ENCODE measurements at places on chromosomes 13 and 19. TPM values are rescaled to one million over a fixed set of nuclear protein-coding genes. Genes with fewer than 3 reads are reported as not detected.

The ZSCAN4 gene
- total RNA-seq: not detected

DNA sequence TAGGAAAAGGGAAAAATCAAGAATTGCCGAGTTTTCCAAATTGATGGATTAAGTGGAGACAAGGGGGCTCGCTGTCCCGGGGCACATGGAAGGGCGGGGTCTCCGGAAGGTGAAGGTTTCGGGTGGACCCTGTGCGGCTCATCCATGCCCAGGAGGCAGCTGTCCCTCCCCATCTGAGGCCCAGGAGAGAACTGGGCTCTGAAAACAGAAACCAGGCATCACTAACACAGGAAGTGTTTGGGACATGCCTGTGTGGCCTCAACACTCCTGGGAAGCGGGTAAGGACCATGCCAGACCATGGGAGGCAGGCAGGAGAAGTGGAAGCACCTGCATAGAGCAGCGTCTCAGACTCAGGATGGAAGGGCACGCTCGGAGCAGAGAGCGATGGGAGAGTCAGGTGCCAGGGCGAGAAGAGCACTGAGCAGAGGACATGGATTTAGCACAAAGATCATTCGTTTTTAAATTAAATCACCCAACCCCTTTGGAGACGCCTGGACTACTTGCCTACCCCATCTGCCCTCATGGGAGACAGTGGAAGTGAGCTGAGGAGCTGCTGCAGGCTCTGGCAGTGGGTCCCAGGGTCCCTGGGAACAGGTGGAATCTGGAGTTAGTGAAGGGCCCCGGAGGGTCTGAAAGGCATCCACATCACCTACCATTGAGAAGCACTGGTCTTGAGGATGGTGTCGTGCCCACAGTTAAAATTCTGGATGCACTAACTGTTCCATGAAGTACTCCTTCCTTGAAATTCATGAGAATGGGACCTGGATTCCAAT is 183.2 kb upstream of the SOX1 start:
- DNase-seq: no peak

DNA sequence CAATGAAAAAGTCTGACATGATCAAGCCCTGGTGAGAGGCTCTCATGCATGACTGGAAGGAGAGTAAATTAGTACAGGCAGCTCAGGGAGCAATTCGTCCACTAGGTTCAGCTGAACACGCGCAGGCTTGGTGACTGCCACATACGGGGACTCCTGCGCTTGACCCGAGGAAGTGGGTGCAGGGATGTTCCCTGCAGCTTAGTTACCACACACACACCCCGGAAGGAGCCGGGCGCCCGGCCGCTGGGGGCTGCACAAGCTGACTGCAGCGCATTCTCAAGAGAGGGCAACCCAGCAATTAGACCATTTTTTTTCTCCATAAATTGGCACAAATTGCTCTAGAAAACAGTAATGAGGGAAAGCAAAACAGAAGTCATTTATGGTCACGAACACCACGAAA is 23.0 kb upstream of the MIER2 start:
- DNase-seq: no peak

DNA sequence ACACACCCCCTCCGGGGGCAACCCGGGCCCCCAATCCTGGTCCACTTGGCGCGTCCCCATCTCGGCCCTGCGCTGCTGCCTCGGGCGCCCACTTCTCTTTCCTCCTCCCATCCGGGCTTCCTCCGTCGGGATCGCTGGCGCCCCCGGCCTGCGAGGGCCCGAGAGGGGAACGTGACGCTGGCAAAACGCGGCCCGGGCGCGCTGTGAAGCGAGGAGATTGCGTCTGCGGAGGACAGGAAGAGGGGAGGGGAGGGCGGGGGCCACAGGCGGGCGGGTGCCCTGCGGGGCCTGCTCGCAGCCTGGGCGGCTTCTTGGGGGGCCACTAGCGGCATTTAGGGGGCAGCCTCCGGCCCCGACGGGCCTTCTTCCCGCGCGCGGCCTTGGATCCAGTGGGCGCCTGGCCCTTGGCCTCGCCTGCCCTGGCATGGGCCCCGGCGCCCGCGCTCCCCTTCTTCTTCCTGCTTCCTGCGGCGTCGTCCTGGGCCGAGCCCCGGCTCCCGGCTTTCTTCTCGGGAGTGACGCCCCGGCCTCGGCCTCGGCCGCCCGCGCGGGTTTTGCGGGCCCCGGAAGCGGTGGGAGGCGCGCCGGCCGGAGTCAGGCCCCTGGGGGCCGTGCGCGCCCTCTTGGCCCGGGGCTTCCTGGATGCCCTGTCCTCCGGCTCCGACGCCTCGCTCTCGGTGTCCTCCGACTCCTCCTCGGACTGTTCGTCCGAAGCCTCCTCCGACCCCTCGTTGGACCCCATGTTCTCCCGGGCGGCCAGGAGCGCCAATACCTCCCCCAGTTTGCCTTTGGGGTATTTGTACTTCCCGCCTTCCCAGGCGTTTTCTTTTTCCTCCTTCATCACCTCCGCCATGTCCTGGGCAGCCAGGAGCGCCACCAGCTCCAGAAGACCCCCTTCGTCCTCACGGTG is 2.2 kb downstream of the PNMA8B start:
- DNase-seq: no peak

DNA sequence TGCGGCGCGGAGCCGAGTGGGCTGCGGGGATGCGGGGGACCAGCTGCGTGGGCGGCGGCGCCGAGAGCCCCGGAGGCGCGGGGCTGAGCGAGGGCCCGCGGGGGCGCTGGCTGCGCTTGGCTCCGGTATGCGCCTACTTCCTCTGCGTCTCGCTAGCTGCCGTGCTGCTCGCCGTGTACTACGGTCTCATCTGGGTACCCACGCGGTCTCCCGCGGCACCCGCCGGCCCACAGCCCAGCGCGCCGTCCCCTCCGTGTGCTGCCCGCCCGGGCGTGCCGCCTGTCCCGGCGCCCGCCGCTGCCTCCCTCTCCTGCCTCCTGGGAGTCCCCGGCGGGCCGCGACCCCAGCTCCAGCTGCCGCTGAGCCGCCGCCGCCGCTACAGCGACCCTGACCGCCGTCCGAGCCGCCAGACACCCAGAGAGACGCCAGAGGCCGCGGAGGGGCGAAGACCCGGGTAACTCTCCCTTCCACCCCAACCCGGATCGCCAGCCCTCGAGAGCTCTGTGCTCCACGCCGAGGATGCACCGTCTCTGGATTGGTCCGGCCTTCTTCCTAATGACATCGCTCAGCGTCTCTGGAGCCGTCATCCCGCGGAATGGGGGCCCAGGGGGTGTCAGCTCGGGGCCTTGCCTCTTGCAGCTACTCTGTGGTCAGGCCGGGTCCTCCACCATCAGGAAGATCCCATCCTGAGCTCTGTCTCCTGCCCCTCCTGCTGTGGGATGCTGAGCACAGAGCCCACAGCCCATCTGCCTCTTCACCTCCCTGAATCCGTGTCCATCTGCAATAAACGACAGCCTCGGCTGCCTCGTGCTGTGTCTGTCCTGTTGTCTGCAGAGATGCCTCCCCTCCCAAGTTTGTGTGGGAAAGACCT is 441 bp downstream of the INAFM1 start:
- DNase-seq: no peak

DNA sequence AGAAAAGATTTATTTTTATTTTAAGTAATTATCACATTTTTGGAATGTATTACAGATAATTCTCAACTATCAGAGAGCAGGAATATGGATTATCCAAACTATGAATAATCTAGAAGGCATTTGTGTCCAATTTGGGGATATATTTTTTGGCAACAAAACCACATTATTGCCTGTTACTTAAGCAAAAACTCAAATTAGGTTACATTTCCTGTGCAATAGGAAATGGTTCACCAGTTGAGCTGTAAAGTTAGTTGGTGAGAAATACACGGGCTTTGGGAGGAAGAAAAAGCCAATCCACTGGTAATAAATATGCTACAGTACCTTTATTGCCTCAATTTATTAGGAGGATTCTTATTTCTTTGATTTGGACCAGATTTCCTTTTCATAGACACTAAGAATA is 1075.2 kb downstream of the PCDH9 start:
- no peak for DNase-seq

DNA sequence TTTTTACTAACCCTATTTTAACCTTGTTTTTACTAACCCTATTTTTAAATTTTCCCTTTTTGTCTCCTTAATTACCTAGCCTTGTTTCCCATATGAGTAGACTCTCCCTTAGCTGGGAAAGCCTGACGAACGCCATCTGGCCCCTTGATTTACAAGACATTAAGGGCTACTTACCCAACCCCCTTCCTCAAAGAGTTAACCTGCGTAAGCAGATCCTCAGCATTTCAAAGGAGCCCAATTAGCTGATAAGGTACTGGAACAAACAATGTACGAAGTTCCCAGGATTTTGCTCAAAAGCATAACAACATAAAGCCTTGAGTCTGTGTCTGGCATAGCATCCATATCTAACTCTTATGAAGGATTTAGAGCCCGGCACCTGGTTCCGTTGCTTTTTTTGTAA is 4.7 kb upstream of the MVB12A start:
- no peak for DNase-seq

- DNase-seq: no peak
Measured at GRCh38 chr13:112366907-112367646, 9.1 kb upstream of the SPACA7 start.

DNA sequence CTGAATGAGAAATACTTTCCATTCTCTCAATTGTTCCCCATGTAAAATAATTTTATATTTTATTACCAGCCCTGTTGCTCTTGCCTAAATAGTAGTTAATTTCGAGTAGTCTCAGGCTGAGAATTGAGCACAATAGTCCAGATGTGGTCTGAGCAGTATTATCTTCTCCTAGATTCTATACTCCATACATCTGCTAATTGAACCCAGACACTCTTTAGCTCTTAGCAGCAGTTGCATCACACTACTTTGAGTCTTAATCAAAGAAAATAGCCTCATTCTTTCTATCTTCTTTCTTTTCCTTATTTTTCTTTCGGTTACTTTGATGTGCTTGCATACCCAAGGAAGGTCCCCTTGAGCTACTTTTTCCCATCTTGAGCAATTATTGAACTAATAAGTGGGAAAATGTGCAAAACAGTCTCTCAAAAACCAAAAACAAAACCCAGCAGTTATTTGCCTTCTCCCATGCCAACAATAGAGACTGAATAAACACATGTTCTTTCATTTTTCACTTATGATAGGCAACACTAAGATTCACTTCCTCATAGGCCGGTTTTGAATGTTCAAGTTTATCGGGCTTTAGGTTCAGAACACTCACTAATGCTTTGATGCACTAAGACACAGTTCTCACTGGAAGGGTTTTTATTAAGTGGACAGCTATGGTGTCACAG is 204.5 kb downstream of the POU4F1 start:
- no peak for DNase-seq

The PNMA8B gene
- total RNA-seq: not detected

The MAP2K7 gene
- total RNA-seq: 32.9 TPM

- no peak for DNase-seq
Measured at GRCh38 chr13:80276371-80277289, 64.3 kb downstream of the SPRY2 start.

The VAV1 gene
- total RNA-seq: 0.05 TPM

The CRB3 gene
- total RNA-seq: 0.21 TPM

The TNFSF13B gene
- total RNA-seq: 1.4 TPM

- no peak for DNase-seq
Measured at GRCh38 chr19:54364775-54365257, at the start of gene LAIR1. Gene LAIR1, minus strand, starts transcription at chr19:54364931. Its CDS starts 127 bp downstream, at chr19:54364804.

GRCh38 chr13:31385540-31385939 is 185.8 kb downstream of the B3GLCT start:
- no peak for DNase-seq

GRCh38 chr13:92122186-92122853 is 723.9 kb downstream of the GPC5 start:
- DNase-seq: no peak

DNA sequence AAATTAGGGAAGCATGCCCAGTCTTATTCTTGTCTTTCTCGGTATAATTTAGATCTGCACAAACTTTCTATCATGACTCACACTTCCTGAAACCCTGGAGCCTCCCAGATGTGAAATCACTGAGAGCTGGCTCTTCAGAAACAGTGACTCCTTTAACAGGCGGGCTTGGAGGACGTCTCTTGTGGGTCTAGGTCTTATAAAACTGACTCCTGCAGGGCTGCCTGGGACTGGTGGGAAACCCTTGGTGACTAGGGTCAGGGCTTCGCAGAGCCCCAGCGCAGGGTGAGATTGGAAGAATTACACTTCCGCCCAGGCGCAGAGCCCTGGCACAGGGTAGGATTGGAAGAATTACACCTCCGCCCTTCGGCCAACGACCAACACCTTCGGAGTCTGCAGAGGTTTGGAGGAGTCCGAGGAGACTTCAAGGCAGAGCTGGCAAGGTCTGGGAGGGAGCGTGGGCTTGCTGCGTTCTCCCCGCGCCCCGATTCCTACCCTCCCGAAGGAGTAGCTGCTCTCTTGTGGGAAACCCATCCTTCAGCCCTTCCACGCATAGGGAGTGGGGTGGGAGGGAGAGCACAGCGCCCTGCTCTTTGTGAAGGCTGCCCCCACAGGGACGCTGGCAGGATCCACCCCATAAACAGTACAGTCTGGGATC is 43.4 kb upstream of the MAP3K10 start:
- DNase-seq: peak; percentile 100

- DNase-seq: no peak
Measured at GRCh38 chr19:9128171-9128570, 1.4 kb upstream of the OR7G3 start.

- DNase-seq: no peak
Measured at GRCh38 chr19:5690955-5691821, 1.1 kb downstream of the RPL36 start.

DNA sequence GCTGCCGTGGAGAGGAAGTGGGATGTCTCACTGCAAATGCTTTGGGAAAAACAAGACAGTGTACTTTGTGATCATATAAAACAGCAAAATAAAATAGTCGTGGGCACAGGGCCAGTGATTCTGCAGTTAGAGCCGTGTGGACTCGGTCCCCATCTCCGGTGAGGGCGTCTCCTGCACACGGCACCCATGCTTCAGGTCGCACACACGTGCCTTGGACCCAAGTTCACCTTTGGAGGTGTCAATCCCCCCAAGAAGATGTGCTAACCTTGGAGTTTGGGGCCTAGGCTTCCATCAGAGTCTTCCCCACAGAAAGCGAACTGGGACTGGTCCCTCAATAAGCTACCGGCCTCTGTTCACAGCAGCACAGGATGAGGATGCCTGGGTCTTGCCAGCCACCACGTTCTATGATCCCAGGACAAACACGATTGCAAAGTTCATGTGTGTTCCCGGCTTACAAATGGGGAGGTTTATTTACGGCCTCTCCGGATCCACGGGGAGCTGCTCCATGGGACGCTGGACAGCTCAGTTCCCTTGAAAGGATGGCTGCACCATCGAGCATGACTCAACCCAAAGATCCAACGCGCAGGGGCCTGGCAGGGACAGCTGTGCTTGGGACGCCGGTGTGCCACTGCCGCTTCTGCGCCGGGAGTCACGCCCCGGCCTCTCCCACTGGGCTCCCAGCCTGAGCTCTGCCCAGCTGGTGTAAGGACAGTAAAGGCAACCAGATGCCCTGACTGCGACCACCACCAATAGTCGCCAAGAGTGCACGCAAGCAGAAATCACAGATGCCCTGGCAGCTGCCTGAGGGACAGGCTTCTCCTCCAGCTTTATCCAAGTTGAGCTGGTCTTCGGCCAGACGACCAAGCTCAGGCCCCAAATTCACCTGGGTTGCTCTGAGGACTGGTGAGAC is 8.6 kb downstream of the GAS6 start:
- no peak for DNase-seq

The ERCC2 gene
- 32.5 TPM for total RNA-seq

DNA sequence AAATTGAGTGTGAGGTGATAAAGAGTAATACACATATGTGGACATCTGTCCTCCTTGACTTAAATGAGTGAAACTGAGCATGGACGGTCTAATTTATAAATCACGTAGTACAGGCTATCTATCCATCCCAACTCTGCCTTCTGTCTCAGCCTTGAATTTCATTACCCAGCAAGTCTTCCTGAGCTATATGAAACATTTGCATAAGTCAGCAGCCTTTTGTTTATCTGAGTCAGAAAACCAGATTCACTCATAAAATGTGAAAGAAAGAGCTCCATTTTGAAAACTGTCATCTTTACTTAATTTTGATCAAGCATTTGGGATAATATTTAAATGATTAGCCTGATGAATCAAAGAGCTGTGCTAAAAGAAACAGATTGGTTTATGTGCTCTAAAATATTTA is 197.9 kb downstream of the LHFPL6 start:
- DNase-seq: no peak
